HAP-1 (cell line): ENCODE measurements at places on chromosomes 4 and X.
A peak's percentile ranks its signal among the peaks of the same experiment; 100 is the strongest.

- no peak for DNase-seq
These were observed 192.2 kb downstream of the ADGRA3 start for GRCh38 chr4:22323691-22324090.

GRCh38 chr4:2428496-2429213 is 9.9 kb downstream of the CFAP99 start:
- no peak for DNase-seq

DNA sequence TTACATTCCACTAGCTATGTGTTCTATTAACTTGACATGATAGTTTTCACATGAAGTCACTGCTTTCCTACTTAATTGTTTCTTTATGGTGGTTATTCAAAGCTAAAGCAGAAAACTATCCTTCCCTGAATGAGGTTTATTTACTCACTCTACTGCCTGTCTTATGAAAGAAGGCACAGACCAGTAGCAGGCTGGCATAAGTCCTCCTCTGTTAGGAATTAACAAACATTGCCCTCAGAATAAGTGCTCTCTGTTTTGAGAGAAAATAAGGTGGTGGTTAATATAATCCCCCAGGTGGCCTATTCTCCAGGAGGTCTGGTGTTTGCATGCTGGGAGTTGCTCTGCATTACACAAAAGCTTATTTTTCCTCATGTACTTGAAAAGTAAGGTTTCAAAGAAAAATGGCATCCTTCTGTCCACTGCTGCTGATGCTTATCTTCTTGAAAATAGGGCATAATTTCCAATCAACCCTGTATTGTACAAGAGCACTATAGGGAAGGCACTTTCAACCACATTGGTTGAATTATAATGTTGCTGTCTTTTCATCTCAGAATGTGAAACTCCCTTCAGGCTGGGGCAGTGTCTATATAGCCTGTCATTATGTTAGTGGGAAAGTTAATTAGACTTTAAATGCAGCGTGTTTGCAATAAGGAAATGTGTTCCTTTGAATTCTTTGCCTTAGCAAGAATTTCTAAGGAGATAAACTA is 119.7 kb upstream of the TBC1D9 start:
- peak; percentile 72 for DNase-seq

- no peak for DNase-seq
These were observed 41.0 kb downstream of the AMELX start for GRCh38 chrX:11334165-11334564.

DNA sequence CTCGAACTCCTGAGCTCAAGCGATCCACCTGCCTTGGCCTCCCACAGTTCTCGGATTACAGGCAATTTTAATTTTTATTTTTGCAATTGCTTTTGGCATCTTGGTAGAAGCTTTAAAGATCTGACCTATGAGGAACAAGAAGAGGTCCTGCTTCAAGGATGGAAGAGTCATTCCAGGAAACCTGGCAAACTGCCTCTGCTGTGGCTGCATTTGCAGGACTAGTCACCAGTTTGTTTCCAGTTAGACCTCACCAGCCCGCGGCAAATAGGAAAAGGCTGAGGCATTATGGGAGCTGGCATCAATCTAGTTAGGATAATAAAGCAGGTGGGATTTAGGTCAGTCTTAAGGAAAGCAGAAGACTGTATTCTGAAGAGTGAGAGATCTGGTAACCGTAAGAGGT is 51.9 kb upstream of the LAS1L start:
- no peak for DNase-seq

DNA sequence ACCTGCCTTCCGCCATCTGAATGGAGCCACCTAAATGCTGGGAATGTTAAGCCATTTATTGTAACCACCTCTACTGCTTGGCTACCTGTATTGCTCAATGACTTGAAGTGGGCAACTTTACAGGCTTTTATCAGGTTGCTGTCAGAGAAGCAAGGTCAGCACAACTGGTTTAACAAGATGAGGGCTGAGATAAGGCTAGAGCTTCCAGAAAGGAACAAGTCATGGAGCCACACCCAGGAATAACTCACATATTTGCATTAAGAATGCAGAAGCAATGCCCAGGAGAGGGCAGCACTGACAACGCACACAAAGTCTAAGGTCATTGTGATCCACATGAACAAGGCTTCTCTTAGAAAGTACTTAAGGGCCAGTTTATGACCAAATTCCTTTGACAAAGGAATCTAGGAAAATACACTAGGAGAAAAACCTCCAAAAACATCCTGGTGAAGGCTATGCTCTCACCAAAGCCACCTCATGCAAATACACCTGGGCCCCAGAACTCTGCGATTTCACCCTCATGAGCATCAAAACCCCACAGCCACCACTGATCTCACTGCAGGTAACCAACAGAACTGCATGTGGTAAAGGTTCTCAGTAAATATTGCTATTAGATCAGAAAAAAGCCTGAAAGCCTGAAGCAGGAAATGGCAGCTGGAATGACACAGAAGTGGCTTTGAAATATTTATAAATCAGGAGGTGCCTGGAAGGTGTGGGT is 15.0 kb upstream of the STS start:
- DNase-seq = peak; percentile 86
